ENCODE measurements at places on chromosomes 12 and 14. TPM values are rescaled to one million over a fixed set of nuclear protein-coding genes. Genes with fewer than 3 reads are reported as not detected.

The TSHR gene
- total RNA-seq = not detected

DNA sequence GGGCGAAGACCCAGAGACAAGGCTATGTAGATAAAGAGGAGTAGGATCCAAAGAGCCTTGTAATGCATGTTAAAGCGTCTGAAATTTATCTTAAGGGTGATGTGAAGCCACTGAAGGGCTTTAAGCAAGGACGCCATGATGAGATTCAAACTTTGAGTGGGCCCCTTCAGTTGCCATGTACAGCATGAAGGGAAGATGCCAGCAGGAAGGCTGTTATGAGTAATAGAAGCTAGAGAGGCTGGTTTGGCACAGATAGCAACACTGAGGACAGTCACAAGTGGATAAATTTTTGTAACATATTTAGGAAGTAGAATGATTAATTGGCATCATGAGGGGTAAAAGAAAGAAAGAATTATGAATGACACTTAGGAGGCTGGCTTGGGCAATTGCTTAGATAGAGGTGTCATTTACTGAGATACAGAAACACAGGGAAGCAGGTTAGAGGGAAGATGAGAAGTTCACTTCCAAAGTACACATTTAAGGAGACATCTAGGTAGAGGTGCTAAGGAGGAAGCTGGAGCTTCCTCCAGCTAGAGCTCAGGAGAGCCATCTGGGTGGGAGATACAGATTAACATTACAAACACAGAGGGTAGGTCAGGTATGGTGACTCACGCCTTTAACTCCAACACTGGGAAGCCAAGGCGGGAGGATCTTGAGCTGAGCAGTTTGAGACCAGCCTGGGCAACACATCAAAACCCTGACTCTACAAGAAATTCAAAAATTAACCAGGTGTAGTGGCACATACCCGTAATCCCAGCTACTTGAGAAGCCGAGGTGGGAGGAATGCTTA is 13.7 kb downstream of the ATG2B start:
- H3K27ac ChIP-seq = no peak overlapping the region
- no peaks in the 10 kb centered on the region for H3K27me3 ChIP-seq
- no peak for DNase-seq
- no peaks in the 10 kb centered on the region for H3K4me1 ChIP-seq
- H3K4me3 ChIP-seq = no peak overlapping the region

The SP1 gene
- total RNA-seq = 118 TPM

DNA sequence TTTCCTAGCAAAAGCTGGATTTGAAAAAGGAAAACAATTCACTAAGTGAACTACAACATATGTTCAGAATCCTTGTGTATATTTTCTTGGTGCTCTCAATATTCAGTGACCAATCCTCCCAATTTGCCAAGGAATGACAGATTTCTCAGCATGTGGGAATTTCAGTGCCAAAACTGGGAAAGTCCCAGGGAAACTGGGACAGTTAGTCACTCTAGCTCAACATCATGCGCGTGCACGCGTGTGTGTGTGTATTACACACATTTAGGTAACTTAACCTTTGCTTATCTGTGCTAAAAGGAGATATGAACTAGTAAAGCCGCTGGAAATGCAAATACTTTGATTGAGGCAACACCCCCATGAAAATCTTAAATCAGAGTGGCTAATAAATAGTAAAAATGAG is 26.1 kb upstream of the SLC6A13 start:
- H3K27me3 ChIP-seq = no peaks in the 10 kb centered on the region
- H3K4me3 ChIP-seq = no peak overlapping the region
- no peaks in the 10 kb centered on the region for H3K4me1 ChIP-seq
- peaks cover 38% of the 10 kb centered on the region for H3K36me3 ChIP-seq

The ACSS3 gene
- 9.4 TPM for total RNA-seq

DNA sequence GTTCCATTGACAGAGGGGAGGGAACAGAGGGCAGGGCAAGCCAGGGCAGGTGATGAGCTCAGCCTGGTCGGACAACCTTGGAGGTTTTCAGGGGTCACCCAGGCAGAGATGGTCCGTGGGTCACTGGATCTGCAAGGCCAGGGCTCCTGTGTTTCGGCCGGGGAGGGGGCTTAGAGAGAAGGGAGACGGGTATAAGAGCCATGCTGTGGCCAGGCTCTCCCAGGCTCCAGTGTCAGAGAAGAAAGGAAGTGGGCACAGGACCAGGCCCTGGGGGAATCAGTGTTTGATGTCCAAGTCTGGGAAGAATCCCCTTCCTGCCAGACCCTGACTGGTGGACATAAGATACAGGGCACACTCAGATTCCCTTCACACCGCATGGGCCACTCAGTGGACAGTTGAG is 36.9 kb downstream of the DIO3 start:
- H3K27me3 ChIP-seq = no peaks in the 10 kb centered on the region
- H3K4me1 ChIP-seq = peaks cover 13% of the 10 kb centered on the region
- no peaks in the 10 kb centered on the region for H3K36me3 ChIP-seq
- DNase-seq = peak; percentile 1
- H3K27ac ChIP-seq = no peak overlapping the region

- DNase-seq = no peak
- H3K36me3 ChIP-seq = no peaks in the 10 kb centered on the region
- H3K27me3 ChIP-seq = no peaks in the 10 kb centered on the region
- no peaks in the 10 kb centered on the region for H3K4me1 ChIP-seq
- no peak overlapping the region for H3K27ac ChIP-seq
- no peak overlapping the region for H3K4me3 ChIP-seq
Measured at GRCh38 chr12:67698672-67699581, 50.4 kb downstream of the DYRK2 start.

The DPY19L2 gene
- not detected for total RNA-seq

DNA sequence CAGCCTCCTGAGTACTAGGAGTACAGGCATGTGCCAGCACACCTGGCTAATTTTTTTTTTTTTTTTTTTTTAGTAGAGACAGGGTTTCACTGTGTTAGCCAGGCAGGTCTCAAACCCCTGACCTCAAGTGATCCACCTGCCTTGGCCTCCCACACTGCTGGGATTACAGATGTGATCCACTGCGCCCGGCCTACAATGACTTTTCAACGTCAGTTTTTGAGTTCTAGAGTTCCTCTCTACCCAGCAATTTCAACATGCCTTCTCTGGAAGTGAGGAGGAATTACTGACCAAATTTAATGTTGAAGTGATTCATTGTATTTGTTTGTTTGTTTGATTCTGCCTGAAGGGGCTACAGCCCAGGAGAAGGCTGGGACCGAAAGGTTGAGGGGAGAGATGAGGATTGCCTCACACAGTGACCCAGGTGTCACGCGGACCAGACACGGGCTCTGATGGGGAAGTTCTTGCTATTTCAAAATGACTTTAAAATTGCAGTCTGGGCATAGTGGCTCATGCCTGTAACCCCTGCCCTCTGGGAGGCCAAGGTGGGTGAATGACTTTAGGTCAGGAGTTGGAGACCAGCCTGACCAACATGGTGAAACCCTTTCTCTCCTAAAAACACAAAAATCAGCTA is 8.6 kb upstream of the DENR start:
- no peaks in the 10 kb centered on the region for H3K4me1 ChIP-seq
- H3K27ac ChIP-seq = no peak overlapping the region
- H3K4me3 ChIP-seq = no peak overlapping the region

The LRP1-AS gene
- total RNA-seq = not detected

The MDP1 gene
- 15.3 TPM for total RNA-seq

The ISM2 gene
- total RNA-seq = 0.20 TPM

DNA sequence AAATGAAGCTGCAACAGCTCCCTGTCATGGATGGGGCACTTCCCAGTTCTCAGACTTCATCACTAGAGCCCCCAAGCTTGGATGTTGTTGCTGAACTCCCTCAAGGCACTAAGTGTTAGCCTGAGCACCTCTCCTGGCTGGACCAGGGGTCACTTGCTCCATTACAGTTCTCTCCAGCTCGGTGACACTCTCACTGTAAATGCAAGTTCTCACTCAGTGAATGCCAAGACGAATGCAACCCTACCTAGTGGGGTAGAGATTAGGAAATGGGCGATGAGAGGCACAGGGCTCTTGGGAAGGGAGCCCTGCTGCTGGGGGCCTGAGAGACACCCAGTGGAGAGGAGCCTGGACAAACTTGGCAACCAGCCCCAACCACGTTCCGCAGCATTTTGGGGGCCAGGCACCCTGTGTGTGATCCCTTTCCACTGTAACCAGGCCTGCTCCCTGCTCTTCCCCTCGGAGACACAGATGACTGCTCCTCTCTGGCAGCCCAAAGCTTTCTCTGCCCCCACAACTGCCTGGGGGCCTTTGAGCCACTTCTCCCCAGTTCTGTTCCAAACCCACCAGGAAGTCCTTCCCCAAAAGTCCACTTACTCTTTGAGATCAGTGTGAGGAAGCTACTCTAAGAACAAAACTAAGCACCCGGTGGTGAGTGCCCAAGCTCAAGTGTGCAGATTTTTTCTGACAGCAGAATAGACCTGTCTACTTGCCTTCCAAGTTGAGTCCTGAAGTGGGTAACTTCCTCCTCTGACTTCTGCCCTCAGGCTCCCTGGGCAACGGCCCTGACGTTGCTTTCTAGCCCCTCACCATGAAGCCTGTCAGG is 8.0 kb upstream of the SELPLG start:
- H3K4me1 ChIP-seq = no peaks in the 10 kb centered on the region
- 0 out of 2 replicates have a peak, but pooled peaks cover 4% of the 10 kb centered on the region for H3K36me3 ChIP-seq
- H3K27ac ChIP-seq = no peak overlapping the region

DNA sequence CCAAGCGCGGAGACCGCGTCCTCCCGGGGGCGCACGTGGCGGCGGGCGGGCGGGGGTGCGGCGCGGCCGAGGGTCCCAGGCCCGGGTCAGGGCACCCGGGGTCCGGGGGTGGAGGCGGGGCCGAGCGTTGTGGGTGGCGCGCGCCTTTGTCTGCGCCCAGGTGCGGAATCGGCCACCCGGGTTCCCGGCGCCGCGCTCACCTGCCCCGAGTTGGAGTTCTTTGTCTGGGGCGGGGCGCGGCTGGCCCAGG is 50.1 kb downstream of the LRCOL1 start:
- H3K27me3 ChIP-seq = no peaks in the 10 kb centered on the region
- H3K27ac ChIP-seq = no peak overlapping the region
- peak overlapping the region; percentile 70 for H3K4me3 ChIP-seq
- DNase-seq = no peak
- H3K4me1 ChIP-seq = no peaks in the 10 kb centered on the region

DNA sequence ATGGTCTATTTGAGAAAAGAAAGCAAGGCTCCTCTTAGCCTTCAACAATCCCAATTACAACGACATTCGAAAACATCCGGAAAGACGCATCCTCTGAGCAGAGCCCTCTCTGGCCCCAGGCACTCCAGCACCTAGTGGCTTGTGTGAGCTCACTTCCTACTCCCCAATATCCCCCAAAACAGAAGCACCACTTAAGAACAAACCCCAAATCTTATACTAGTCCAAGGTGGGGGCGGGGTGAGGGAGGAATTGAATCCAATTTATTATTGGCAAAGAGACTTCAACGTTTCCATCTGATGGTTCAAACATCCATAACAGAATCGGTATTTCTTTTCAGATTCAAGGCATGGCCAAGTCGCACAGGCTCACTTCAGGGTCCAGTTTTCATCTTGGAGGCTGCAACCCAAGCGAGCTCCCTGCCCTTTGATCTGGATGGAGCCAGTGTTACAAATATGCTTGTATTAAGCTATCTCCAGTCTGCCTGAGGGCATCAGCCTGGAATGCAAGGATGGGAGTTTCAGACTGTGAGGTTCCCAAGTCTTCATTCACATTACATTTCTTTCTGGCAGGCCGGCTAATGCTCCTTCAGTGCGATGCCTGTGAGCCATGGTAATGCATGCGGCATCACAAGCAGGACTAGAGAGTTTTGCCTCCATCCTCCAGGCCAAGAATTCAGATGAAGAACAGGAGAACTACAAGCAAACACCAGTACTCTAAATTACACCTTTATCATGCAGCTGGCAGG is 132.5 kb upstream of the FOXN3 start:
- H3K4me1 ChIP-seq = no peaks in the 10 kb centered on the region
- H3K27me3 ChIP-seq = peaks cover 36% of the 10 kb centered on the region
- H3K4me3 ChIP-seq = no peak overlapping the region
- no peak overlapping the region for H3K27ac ChIP-seq
- DNase-seq = no peak
- no peaks in the 10 kb centered on the region for H3K36me3 ChIP-seq

- no peaks in the 10 kb centered on the region for H3K27me3 ChIP-seq
- H3K27ac ChIP-seq = no peak overlapping the region
- DNase-seq = no peak
- peaks cover 3% of the 10 kb centered on the region for H3K4me1 ChIP-seq
Measured at GRCh38 chr14:69055999-69056788, 77.1 kb upstream of the ACTN1 start.
